Hematopoietic multipotent progenitor cell treated with erythropoietin and hydrocortisone succinate and interleukin-3 and kit ligand, for 8 days (in vitro differentiated cells): ENCODE measurements at places on chromosomes 13 and 19.

- DNase-seq: no peak
Observed at GRCh38 chr13:38685431-38685830, 1.4 kb upstream of the FREM2 start.

DNA sequence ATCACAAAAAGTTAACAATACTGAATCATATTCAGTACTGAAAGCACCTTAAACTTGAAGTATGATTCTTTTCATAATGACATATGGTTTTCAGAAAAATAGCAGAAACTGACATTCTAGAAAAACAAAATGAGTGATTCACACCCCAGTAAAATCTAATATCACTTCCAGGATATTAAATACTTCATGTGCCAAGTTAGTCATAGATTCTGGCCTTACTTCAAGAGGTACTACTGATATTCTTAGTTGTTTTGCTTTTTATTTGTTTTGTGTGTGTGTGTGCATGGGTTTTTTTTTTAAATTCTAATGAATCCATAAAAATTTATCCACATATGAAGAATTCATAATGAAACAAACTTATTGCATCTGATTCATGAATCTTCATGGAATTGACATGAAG is 207.9 kb upstream of the UFM1 start:
- DNase-seq: no peak

- DNase-seq: peak; percentile 89
Observed at GRCh38 chr19:34733266-34733745, 737 bp upstream of the ZNF181 start.

GRCh38 chr13:105047676-105048295 is 1487.7 kb downstream of the EFNB2 start:
- no peak for DNase-seq

DNA sequence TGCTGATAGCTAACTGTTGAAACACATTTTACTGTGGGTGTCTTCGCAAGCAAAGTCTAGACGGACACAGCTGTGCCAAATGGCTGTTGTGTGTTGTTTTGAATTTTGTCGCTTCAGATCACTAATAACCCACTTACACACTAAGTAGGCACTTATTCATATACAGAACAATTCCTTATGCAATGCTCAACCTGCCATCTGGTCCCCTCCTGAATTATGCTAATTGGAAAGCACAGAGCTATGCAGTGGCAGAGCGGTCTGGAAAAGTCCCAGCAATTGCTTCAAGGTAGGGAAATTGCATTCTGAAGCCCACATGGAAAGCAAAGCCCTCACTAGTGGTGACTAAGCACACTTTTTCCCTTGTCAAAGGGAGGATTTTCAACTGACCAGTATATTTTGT is 69.9 kb downstream of the C13orf42 start:
- no peak for DNase-seq

GRCh38 chr13:48843630-48844380 is 131.9 kb upstream of the FNDC3A start:
- DNase-seq: peak; percentile 31

DNA sequence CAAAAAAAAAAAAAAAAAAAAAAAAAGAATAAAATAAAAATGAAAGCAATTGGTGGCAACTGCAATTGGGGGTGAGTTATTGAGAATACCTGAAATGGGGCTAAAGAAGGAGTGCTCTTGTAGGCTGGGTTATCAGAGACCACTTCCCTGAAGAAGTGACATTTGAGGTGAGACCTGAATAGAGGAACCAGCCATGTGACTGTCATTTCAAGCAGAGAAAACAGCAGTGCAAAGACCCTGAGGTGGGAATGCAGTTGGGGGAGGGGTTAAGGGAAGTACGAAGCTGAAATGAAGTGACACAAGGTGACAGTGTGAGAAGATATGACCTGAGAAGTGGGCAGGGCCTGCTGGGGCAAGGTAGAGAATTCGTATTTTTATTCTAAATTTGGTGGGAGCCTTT is 4.3 kb upstream of the PALM3 start:
- DNase-seq: no peak

- DNase-seq: no peak
Observed at GRCh38 chr13:92833071-92833470, 393.5 kb upstream of the GPC6 start.

DNA sequence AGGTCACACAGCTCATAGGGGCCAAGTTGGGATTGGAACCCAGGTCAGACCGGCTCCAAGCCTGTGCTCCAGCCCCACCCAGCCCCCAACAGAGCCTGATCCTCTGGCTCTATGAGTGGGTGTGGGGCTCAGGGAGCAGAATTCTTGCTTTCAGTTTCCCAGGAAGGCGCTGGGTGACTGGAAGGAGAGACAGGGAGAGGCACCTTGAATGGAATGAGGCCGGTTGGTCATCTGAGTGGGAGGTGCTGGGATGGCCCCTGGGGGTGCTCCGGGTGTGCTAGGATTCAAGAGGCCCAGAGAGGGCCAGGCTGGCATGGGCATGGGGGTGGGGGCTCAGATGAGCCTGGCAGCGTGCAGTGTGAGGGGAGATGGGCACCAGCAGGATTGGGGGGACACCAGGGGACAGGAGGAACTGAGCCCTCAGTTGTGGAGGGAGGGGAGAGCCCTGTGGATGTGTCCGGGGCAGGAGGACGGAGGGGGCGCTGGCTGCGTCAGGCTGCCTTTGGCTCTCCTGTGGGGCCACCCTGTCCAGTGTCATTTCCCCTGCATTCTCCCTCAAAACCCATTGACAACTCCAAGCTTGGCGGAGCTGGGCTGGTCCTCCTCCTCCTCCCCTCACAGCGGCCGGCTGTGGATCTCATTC is 31.2 kb upstream of the ANKRD10 start:
- no peak for DNase-seq

- no peak for DNase-seq
Observed at GRCh38 chr13:52447815-52448552, 2.5 kb downstream of the VPS36 start.

- DNase-seq: no peak
Observed at GRCh38 chr19:39080431-39080830, 3.7 kb upstream of the ACP7 start.

- DNase-seq: no peak
Observed at GRCh38 chr19:55472463-55472862, 4.0 kb upstream of the ZNF628 start.

GRCh38 chr13:20193162-20193906 is 596 bp upstream of the GJB2 start:
- DNase-seq: no peak

DNA sequence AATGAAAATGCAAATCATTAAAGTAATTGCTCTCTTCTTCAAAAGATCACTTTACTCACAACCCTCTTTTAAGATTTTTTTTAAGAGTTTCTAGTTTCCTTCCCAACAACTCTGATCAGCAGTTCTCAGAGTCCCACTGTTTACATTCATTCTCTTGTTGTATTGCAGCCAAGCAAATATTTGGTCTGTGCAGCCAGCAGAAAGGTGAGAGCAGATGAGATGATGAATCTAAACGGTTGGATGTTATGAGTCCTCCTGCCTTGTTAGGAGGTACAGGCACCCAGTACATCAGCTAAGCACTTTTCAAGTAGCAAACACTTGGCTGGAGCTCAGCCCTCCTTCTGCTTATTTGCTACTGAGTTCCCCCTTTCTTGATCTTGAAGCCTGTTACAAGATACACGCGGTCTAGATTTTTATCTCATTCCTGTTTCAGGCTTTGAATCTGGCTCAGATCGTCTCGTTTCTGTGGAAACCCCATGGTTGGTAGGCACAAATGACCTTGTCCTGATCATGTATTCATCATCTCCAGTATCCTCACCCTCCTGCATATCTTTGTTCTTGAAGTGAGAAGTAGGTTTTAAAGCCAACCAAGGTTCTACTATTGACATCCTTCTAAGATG is 300.7 kb downstream of the DCT start:
- no peak for DNase-seq

DNA sequence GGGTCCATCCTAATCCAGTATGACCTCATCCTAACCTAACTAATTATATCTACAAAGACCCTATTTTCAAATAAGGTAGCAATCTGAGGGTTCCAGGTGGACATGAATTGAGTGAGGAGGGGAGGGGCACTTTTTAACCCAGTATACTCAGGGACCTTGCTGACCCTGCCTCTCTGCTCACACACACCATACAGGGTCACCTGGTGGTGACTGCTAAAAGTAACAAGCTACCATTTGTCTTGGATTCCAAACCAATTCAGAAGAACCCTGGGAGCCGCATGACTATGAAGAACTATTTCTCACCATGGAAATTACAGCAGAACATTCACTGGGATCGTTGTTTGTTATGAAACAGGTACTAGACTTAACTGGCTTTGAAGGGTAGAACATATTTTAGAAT is 151.9 kb downstream of the LACC1 start:
- no peak for DNase-seq

GRCh38 chr19:413756-414420 is 4.9 kb upstream of the C2CD4C start:
- DNase-seq: no peak

DNA sequence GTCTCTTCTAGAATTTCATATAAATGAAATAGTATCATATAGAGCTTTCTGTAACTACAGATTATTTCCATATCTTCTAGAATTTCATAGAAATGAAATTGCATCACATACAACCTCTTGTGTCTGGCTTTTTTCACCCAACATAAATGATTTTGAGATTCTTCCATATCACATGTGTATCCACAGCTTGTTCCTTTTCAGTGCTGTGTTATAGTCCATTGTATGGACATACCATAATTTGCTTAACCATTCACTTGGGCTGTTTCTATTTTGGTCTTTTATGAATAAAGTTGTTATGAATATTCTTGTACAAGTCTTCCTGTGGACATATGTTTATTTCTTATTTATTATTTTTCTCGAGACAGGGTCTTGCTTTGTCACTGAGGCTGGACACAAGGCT is 11.7 kb downstream of the TPRX1 start:
- no peak for DNase-seq

DNA sequence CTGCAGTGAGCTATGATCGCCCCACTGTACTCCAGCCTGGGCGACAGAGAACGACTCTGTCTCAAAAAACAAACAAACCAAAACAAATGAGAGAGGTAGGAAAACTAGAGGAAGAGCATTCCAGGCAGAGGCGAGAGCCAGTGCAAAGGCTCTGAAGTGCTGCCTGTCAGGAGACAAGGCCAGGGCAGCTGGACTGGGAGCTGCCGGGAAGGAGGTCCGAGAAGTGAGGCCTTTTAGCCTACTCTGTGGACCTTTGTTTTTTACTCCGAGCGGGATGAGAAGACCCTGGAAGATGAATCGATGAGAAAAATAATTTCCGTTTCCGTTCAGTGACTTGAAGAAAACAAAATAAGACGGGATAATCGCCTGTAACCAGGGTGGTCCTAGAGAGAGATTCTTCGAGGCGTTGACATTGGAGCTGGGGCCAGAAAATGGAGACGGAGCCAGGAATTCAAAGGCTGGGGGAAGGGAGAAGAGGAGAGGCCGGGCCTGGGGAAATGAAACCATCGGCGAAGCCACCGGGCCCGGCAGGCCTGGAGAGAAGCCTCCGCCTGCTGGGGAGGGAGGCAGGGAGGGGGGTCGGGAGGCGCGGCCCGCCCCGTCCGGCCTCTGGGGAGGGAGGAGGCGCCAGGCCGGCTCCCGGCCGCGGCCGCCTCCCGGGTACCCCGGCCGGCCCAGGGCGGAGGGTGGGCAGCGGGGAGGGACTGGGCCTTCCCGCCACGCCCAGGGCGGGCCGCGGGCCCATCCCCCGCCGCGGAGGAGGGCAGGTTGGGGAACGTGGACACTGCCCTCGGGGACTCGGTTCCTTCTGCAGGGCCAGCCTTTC is 7.8 kb upstream of the SERTAD1 start:
- peak; percentile 83 for DNase-seq

- DNase-seq: no peak
Observed at GRCh38 chr13:106560821-106561220, 7.1 kb downstream of the ARGLU1 start.

GRCh38 chr13:46160065-46160464 is 21.9 kb downstream of the LCP1 start:
- DNase-seq: no peak

DNA sequence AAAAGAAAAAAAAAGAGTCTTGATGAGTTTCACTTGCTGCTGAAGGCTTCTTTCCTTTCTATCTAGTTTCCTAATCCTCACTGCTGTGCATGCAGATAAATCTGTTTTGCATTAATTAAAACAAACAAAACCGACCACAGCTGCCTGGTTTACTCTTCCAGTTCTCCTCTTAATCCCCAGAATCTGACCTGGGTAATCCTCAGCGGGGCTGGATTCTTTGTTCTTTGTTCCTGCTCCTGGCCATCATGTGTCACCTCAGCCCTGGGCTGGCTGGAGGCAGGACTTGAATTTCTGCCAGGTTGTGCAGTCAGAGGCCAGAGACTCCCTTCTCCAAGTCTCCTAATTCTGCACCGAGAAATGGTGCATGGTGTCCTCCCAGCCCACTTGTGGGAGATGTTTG is 52.2 kb upstream of the CYP4F8 start:
- no peak for DNase-seq

DNA sequence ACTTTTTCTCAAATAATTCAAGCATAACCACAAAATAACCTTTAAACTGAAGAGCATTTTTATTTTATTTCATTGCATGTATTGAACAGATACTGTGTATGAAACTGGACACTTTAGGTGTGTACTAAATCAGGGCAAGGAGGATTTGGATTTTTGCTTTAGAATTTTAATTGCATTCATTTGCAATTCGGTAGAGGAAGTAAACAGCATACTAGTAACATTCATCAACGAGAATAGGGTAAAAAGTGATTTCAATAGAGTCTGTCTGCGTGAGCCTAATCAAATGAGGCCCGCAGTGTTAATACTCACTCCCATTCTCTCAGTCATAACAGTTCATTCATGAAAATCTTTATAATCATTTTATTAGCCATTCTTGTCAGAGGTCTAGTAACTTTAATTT is 200.2 kb downstream of the SPRY2 start:
- DNase-seq: no peak

GRCh38 chr19:45097776-45098520 is 5.0 kb downstream of the PPP1R37 start:
- DNase-seq: peak; percentile 50

- DNase-seq: no peak
Observed at GRCh38 chr13:51549050-51549449, 35.2 kb upstream of the WDFY2 start.

DNA sequence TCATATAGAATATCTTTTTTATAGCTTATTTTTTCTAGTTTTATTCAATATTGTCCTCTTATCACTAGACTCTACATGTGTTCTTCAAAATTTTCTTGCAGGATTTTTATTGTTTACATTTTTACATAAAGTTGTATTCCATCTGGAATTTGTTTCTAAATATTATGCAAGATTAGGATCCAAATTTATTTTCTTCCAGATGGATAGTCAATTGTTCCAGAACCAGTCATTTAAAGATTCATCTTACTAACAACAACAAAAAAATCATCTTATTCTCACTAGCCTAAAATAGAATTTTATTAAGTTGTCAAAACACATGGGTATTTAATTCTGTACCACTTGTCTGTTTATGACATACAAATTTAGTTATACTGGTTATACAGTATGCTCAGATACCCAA is 390.4 kb upstream of the GPC6 start:
- no peak for DNase-seq

- DNase-seq: no peak
Observed at GRCh38 chr13:51759240-51759639, 44.7 kb downstream of the DHRS12 start.
